ENCODE measurements at places on chromosomes 2 and 18.

GRCh38 chr2:113136828-113137775 lies 9.7 kb downstream of the IL1RN start:
- peak; percentile 40 for DNase-seq

- DNase-seq, result no peak
Measured at GRCh38 chr2:147165697-147166382, 679.0 kb upstream of the ACVR2A start.

DNA sequence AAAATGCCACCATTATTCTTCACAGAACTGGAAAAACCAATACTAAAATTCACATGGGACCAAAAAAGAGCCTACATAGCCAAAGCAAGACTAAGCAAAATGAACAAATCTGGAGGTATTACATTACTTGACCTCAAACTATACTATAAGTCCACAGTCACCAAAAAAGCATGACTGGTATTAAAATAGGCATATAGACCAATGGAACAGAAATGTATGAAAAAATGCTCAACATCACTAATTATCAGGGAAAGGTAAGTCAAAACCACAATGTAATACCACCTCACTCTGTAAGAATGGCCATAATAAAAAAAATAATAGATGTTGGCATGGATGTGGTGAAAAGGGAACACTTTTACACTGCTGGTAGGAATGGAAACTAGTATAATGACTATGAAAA lies 158.6 kb downstream of the CDH2 start:
- DNase-seq, result peak; percentile 23

- peak; percentile 76 for DNase-seq
Measured at GRCh38 chr2:235268535-235268934, 225.3 kb upstream of the AGAP1 start.

- DNase-seq, result peak; percentile 91
Measured at GRCh38 chr2:205706769-205707381, 24.6 kb downstream of the NRP2 start.

- DNase-seq, result no peak
Measured at GRCh38 chr2:43355399-43355798, 129.0 kb upstream of the ZFP36L2 start.

GRCh38 chr2:59570818-59571217 lies 982.6 kb downstream of the BCL11A start:
- no peak for DNase-seq

DNA sequence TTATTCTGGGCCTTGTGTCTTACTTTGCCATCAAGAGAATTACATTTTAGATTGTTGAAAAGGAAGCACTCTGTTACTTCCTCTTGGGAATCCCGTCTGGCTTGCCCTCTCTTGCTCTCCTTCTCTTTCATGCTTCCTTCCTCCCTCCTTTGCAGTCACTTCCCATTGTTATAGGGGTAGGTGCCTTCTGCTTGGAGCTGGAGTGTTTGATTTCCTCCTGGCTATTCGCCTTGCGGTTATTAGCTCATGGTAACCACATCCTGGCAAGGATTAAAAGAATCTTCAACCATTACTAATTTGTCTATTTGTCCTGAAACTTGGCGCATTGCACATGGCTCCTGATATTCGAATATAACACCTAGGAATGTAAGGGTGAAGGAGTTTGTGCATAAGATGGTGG lies 115.0 kb downstream of the CERS6 start:
- DNase-seq, result no peak

- no peak for DNase-seq
Measured at GRCh38 chr2:238941262-238941792, 93.4 kb downstream of the TWIST2 start.

DNA sequence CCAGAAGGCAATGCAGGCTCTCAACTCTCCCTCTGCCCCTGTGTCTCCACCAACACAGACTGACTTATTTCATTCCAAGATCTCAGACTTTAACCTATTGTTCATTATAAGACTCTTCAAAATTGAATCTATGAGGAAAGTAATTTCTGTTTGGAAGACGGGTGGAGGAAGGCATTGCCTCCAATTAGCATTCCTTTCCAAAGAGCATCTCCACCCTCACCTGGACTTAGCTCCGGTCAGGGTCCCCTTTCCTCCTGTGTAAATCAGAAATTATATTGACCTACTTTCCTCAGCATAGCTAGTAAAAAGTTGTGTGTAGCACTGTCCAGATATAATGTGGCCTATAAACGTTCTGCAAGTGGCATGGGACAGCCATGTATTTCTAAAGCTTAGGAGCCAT lies 230.4 kb upstream of the ACVR2A start:
- DNase-seq, result no peak

- DNase-seq, result no peak
Measured at GRCh38 chr2:38682008-38682575, 16.2 kb downstream of the GALM start.

GRCh38 chr2:120252225-120253020 lies at the start of gene RALB:
TSS of gene RALB (plus strand) at chr2:120252852. CDS start at chr2:120278665, 25,813 bp downstream.
- DNase-seq, result peak; percentile 98

- no peak for DNase-seq
Measured at GRCh38 chr2:211800001-211800400, 738.6 kb downstream of the ERBB4 start.

GRCh38 chr2:230852113-230852512 lies 12.6 kb upstream of the ITM2C start:
- DNase-seq, result no peak

- DNase-seq, result peak; percentile 70
Measured at GRCh38 chr18:8657873-8658470, 47.4 kb upstream of the MTCL1 start.

DNA sequence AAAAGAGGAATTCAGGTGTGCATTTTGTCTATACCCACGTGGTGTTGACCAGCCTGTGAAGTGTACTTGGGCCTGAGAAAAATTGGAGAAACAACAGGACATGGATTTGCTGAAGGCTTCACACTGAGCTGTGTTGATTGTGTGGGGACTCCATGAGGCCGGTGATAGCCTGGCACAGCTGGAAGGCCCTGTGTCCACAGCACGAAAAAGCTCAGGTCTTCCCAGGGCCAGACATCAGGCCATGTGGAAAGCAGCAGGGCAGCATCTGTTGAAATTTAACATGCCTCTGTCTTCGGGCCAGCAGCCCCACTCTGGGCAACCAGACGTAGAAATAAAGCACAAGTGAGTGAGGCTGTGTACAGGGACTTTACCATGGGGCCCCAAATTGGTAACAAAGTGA lies 84.1 kb downstream of the HS6ST1 start:
- DNase-seq, result no peak

- no peak for DNase-seq
Measured at GRCh38 chr18:31634331-31634713, 42.6 kb downstream of the TTR start.

- DNase-seq, result no peak
Measured at GRCh38 chr2:20132990-20133535, 81.6 kb upstream of the LAPTM4A start.

- DNase-seq, result no peak
Measured at GRCh38 chr2:220275454-220275853, 648.0 kb downstream of the SLC4A3 start.

DNA sequence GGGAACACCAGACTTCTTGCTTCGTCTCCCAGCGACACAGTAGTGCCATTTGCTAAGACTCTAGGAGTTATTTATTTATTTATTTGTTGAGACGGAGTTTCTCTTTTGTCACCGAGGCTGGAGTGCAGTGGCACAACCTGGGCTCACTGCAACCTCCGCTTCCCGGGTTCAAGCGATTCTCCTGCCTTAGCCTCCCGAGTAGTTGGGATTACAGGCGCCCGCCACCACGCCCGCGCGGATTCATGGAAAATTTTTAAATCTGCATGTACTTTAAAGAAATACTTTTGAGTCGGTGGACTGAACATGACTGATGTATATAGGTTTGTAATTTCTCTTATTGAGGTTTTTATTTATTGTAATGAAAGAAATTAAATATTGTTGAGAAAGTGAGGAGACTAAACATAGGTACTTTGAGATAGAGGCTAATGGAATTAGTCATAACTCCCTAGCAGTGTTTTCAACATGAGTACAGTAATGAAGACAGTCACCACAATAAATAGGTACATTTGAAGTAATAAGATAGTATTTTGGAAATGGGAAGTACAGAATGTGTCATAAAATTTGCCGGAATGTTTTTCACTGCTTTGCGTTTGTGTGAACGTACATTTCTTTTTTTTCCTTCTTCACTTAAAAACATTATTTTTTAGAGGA lies 983 bp downstream of the MTX2 start:
- DNase-seq, result no peak

DNA sequence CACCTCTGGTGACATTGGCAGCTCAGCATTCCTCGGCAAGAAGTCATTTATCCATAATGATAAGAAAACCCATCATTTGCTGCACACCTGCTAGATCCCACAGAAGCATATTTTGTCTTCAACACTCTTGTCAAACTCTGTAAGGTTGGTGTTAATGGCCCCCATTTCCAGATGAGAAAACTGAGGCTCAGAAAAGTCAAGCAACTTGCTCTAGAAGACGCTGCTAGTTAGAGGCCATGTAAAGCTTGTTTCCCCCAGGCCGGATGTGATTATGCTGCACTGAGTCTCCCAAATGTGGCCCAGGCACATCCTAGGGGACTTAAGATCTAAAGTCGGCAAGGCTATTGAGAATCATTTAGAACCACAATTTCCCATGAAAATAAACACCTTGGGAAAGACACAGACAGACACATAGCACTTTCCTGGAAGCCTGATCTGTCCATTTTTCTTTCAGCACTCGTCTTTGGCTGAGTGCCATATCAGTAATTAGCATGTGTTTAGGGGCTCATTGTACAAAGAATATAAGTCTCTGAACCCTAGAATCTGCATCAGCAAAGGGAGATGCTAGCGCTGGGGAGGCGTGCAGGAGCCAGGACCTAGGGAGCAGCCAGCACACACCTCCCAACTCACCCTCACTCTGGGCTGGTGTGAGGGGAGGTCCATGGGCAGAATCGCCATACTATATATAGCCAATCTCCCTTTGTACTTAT lies 39.3 kb downstream of the C1QL2 start:
- no peak for DNase-seq

DNA sequence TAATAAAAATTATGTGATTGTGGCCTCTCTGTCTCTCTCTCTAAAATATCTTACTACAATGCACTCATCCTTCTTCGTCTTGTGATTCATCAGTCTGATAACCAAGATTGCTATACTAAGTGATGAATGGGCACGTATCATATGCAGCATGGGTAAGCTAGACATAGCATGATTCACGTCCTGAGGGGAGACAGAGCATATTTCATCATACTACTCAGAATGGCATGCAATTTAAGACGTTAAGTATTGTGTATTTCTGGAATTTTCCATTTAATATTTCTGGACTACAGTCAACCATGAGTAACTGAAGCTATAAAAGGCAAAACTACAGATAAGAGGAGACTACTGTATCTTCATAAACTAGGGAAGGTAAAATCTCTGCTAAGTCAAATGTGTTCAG lies 97.0 kb upstream of the CD226 start:
- DNase-seq, result peak; percentile 98

DNA sequence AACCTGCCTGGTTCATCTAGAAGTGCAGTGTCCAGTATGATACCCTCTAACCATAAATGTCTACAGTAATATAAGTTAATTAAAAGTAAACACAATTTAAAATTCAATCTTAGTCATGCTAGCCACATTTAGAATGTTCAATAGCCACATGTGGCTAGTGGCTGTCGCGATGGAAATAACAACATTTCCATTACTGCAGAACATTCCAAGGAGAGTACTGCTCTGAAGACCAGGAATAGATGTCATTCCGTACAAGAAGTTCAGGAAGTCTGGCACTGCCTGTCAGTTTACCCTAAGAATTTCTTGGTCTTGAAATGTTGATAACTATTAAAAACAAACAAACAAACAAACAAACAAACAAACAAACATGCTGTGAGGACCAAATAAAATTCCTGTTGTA lies 17.2 kb downstream of the LANCL1 start:
- DNase-seq, result no peak

DNA sequence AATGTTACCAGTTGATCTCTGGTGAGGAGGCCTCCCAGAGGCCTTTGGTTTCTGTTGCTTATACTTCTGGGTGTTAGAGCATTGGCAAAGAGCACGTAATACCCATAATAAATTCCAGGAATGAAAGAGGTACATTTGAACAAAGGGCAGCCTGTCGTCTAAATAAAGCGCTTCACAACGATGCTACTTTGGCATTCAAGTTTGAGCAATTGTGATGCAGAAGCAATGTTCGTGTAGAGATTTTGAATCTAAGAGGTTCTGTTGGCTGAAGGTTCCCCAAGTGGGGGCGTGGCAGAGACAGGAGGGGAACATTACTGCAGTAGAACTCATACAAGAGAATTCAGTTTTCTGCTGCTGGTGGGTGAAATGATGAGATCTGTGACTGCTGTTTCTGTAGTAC lies 27.8 kb downstream of the ZNF532 start:
- no peak for DNase-seq

DNA sequence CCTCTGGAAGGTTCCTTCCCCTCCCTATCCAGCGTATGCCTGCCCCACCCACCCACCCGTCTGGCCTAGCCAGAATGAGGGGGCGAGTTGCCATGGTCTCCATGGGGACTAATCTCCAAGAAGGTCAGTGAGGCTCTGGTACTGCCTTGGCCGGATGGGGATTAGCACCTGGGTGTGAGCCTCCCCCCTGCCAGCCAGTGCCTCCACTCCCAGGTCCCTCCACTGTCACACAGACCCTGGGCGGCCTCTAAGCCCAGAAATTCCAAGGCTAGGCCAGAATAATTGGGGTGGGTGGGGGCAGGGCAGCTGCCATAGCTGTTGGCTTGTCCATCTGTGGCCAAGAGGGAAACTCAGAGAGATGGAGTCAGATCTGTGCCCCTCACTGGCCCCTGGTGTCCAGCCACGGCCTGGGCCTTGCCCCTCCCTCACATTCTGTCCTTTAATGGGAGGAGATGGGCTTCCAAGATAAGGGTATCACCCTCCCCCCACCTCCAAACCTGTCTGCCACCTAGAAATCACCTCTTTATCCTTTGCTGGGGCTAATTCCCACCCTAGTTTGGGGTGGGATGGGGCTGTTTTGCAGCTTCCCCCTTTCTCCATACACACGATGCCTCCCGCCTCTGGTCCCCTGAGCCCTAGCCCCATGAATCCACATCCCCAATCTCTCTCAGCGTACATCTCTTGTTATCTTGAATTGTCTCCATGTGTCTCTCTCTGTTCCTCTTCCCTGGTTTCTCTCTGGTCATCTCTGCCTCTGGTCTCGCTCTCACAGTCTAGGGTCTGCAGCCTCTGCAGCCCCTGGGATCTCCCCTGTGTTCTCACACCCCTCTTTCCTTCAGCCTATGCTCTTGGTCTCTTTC lies 6.0 kb upstream of the CRYBA2 start:
- DNase-seq, result no peak

DNA sequence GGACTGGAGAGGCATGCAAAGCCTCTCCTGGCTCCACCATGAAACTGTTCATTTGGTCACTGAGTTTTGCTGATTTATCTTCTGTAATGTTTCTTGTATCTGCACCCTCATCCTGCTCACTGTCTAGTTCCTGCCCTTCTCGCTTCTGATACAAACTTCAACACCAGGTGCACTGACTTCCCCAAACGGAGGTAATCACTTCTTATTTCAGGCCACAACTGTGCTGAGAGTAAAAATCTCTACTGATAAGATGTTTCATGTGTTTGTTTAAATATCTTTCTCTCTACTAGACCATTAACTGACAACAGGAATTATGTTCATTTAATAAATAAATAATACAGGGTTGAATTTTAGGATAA lies 10.9 kb upstream of the NT5C1B start:
- DNase-seq, result no peak

All from fibroblast of skin of scalp (primary cell).